ENCODE measurements at places on chromosomes 3 and 15. TPM values are rescaled to one million over a fixed set of nuclear protein-coding genes. Genes with fewer than 3 reads are reported as not detected.

LMLN gene
- 7.3 TPM for total RNA-seq

TLR9 gene
- total RNA-seq, result 0.16 TPM

CHRD gene
- total RNA-seq, result not detected

DNA sequence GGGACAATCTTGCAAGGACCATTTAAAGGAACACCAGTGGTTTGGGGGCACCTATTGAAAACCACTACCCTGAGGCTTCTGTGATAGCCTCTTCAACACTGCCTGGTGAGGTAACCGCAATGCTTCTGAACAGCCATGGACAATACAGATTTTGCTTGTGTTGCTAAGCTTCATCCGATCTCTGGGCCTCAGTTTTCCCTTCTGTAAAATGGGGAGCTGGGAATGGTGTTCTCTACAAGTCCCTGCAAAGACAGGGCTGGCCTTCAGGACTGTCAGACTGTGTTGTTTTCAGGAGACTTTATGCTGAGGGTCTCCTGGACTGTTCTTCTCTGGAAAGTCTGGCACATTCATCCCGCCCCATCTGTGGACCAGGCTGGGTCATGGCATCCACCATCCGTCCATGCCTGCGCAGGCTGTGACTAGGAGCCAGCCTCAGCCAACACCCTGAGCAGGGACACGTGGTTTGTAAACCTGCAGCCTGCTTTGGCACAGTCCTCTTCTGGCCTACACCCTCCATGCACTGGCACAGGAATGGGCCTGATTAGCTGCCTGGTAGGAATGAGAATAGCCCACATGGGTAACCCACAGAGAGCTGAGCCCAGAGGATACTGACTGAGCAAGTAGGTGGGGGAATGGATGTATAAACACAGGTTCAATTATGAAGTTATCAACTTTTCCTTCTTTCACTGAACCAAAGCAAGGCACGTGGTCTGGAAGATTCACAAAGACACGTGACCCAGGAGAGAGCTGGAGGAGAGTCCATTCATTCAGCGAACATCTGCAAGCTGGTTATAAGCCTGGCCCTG is 55.3 kb downstream of the ROPN1B start:
- DNase-seq, result no peak

DNA sequence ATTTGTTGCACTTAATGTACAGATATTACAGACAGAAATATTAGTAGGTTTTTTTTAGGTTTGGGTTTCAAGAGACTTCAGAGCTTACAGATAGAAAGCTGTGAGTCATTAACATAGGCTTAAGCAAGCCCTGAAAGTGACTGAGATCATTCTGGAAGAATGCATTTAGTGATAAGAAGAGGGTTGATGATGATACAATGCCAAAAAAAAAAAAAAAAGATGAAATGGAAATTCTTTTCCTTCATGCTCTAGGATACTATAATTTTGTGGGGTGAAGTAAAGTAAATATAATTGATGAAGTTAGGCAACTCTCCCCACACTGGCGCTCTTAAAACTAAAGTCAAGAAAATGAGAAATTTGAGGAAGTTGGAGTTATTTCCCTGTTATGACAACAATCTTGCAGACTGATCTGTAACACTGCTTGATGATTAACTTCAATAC is 169.4 kb upstream of the ZNF385D start:
- DNase-seq, result no peak

- no peak for DNase-seq
These were observed 91.9 kb downstream of the THSD4 start for GRCh38 chr15:71207141-71207540.

DNA sequence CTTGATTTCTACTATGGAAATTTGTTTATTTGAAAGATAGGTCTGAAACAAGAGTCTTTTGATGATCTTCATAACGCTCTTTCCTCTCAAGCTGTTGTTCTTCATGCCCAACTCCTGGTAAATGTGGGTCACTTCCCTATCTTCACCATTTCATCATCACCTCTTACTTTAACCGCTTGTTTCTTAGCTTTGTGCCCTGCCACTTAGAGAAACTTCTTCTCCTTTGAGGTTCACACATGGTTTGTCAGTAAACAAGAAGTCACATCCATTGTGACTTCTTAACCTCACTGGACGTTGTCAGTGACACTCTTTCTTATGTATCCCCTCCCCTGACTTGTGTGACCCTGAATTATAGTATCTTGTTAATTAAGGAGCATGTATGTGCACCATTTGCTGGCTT is 16.9 kb upstream of the P2RY13 start:
- no peak for DNase-seq

GRCh38 chr3:24294150-24294549 is 200.5 kb downstream of the THRB start:
- no peak for DNase-seq

DNA sequence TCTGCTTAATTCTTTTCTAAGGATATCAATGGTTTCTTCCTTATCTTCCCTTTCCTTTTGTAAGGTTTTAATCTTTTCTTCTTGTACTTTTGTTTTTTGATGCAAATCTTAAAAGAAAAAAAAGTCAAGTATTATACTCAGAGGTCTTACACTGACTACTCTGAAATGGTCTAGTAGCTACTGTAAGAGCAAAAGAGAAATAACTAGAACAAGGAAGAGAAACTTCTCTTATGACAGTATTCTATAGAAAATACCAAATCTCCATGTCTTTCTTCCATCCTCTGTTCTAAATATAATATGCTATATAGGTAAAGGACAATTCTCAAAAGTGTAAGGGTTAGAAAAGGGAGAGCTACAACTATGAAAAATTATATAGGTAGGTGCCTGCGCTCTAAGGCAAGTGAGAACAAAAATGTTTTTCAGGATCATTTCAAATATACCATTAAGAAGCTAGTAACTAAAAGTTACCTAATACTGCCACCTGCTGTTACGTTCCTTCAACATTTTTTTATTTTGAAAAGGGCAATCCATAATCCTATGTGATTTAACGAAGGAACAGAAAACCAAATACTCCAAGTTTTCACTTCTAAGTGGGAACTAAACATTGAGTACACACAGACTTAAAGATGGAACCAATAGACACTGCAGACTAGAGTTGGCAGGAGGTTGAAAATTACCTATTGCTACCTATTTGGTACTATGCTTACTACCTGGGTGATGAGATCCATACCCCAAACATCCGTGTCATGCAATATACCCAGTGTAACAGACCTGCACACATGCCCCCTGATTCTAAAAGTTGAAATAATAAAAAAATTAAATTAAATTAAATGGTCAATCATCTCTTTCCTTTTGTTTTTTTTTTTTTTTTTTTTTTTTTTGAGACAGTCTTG is 36.7 kb downstream of the CIP2A start:
- no peak for DNase-seq

GRCh38 chr15:74525945-74526344 is 15.1 kb upstream of the ARID3B start:
- DNase-seq, result no peak

DNA sequence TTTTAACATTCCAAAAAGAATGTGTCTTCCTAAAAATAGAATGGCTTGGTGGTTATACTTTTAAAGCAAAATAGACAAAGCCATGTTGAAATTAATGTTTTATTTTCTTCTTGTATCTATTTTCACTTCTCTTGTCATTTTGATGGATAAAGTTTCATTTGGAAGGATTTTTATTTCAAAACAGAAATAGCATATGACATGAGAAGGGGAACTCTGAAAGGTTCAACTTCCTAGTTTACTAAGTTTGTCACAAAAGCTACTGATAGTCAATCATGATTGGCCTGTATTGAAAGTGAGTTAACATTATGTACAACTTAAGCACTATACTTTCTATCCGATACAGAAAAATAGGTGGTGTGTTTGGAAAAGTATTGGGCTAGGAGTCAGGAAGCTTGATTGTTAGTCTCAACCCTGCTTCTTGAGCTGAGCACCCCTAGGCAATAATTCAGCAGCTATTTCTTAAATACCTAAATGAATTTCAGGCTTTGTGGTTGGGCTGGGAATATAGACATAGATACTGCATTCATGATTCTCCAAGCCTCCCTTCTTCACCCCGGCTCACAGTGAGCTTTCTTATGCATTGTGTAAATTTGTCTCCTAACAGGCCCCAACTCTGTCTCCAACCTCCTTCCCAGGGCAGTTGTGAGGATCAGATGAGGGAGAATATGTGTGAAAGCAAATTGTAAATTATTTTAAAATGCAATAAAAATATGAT is 46.9 kb upstream of the CSPG4 start:
- DNase-seq, result no peak

DNA sequence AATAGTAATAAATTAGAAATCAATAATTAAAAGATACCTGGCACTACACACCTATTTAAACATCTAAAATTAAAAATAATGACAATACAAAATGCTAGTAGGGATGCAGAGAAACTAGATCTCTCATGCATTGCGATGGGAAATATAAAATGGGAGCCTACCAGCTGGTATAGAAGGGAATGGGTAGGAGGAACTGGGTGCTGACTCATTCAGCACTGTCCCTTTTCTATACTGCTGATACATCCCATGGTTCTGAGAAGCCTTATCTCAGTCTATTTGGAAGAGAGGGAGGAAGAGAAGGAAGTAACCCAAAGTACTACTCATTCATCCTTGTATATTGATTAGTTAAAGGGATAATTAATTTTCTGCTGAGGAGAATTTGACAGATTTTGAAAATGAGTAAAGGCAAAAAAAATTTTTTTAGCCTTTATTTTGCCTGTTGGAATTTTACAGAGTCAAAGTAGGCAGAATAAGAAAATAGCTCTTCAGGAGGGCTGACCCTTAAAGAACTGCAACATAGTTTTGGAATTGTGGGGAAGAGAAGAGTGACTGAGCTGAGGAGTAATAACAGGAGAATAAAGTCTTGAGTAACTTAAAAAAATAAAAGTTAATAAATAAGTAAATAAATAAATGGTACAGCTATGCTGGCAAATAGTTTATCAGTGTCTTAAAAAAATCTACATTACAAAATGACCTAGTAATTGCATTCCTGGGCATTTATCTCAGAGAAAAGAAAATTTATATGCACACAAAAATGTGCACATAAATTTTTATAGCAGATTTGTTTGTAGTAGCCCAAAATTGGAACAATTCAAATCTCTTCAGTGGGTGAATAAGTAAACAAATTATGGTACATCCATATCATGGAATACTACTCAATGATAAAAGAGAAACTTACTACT is 15.3 kb upstream of the BHLHE40 start:
- no peak for DNase-seq

- DNase-seq, result no peak
These were observed 37.7 kb upstream of the SAMMSON start for GRCh38 chr3:69961706-69962439.

GRCh38 chr3:192879346-192880031 is 38.2 kb downstream of the MB21D2 start:
- DNase-seq, result no peak

- DNase-seq, result no peak
These were observed 20.1 kb upstream of the ST3GAL6 start for GRCh38 chr3:98743071-98743470.

DNA sequence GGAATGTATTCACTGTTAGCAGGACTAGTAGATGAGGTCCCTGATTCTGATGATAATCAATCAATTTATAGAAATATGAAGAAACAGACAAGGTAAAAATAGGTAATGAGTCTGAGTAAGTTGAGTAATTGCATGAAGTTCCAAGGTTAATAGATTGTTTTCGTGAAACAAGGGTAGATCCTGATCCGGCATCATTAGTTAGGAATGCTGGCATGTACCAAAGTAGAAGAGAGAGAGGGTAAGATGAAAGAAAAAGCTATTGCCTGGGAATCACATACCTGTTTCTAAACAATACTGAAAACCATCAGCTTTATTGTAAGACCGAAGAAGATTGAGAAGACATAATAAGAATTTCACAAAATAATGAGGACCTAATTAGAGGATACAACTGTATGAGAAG is 118.1 kb upstream of the ARPP21 start:
- DNase-seq, result no peak

DNA sequence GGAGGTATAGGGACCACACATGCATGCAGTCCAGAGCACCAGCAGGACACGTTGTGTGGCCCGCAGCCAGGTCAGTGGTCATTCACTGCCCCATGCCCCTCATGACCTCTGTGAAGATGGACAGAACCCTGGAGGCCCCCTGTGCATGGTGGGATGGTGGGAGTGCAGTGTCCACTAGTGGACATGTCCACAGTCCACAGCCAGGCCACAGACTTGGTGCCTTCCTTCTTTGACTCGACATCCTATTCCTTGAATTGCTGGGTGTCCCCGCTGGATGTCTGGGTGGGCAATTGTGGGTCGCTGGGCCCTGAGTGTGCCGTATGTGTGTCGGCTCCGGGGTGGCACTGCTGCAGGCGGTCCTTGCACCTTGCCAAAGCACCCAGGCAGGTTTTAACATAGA is 35.7 kb downstream of the KLF15 start:
- DNase-seq, result no peak

- no peak for DNase-seq
These were observed 118.3 kb upstream of the FOXB1 start for GRCh38 chr15:59885832-59886231.

- no peak for DNase-seq
These were observed 414.4 kb upstream of the CFAP20DC start for GRCh38 chr3:59464187-59464586.

GRCh38 chr3:161395115-161396012 is 24.0 kb upstream of the SPTSSB start:
- DNase-seq, result no peak

- DNase-seq, result no peak
These were observed 66.7 kb downstream of the FILIP1L start for GRCh38 chr3:100047455-100048141.

DNA sequence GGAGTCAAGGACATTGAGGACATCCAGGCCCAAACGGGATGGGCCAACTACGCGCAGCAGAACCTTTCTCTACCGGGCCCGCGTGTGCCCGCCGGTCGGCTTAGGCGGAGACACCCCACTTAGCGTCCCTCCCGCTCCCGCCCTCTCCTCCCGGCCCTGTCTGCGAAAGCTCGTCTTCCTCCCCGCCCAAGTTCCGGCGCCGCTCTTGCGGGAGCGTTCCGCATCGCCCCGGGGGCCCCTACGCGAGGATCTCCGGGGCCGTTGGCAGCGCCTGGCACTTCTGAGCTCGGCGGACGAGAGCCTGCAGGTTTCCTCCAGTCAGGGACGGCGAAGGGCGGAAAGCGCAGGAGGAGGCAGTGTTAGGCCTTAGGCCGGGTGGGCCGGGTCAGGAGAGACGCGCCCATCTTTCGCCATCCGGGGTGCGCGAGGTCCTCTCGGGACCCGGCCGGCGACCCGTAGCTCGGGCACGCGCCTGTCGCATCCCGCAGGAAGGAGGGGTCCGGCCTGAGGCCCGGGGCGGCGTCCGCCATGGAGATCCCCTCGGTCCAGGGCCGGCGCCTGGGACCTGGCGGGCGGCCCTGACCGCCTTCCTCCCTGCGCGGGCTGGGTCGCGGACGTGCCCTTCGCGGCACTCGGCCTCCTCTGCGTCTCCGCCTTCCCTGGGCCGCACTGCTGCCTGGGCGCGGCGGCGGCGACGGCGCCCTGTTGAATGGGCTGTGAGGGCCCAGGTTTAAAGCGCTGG is at the start of gene FEM1B:
Gene FEM1B (plus strand): TSS at position 143 of the 742 bp plus-strand sequence. CDS start 673 bp downstream, outside the sequence.
- peak; percentile 91 for DNase-seq
